MCF 10A (cell line): ENCODE measurements at places on chromosomes 3 and 15. TPM values are rescaled to one million over a fixed set of nuclear protein-coding genes. Genes with fewer than 3 reads are reported as not detected.

GRCh38 chr3:107524326-107524840 is 1.6 kb downstream of the BBX start:
- DNase-seq: peak; percentile 47
- peaks cover 20% of the 10 kb centered on the region for H3K36me3 ChIP-seq
- H3K4me3 ChIP-seq: peak overlapping the region; percentile 85
- H3K4me1 ChIP-seq: peaks cover 18% of the 10 kb centered on the region

DNA sequence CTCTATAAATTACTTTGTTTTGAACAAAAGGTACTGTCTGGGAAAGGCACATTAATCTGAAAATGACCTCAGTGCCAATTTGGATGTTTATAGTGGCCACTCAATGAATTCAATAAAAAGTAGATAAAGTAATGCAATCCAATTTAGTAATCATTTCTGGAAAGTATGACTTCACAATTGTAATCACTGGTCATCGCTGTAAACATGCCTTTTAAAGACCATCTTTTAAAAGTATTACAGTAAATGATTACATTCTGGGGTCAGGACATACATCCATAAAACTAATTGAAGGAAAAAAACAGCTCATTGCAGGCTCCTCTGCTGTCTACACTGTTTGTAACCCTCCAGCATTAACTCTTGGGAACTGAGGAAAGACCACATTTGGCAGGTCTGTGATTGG is 43.2 kb downstream of the HRH1 start:
- no peak overlapping the region for H3K4me3 ChIP-seq
- H3K36me3 ChIP-seq: peaks cover 5% of the 10 kb centered on the region
- H3K27me3 ChIP-seq: no peaks in the 10 kb centered on the region
- H3K4me1 ChIP-seq: peaks cover 28% of the 10 kb centered on the region
- no peak for DNase-seq

- no peak overlapping the region for H3K4me3 ChIP-seq
- peaks cover 12% of the 10 kb centered on the region for H3K4me1 ChIP-seq
- no peaks in the 10 kb centered on the region for H3K36me3 ChIP-seq
- H3K27ac ChIP-seq: no peak overlapping the region
- no peaks in the 10 kb centered on the region for H3K27me3 ChIP-seq
- DNase-seq: no peak
These were observed 104.1 kb upstream of the TNFAIP8L3 start for GRCh38 chr15:51198701-51199232.

GRCh38 chr15:90161950-90162361 is 39.2 kb upstream of the SEMA4B start:
- DNase-seq: peak; percentile 60
- H3K27ac ChIP-seq: no peak overlapping the region
- no peaks in the 10 kb centered on the region for H3K27me3 ChIP-seq
- H3K4me1 ChIP-seq: peaks cover 44% of the 10 kb centered on the region
- H3K4me3 ChIP-seq: no peak overlapping the region
- no peaks in the 10 kb centered on the region for H3K36me3 ChIP-seq

- H3K27ac ChIP-seq: no peak overlapping the region
- DNase-seq: no peak
- no peaks in the 10 kb centered on the region for H3K27me3 ChIP-seq
- H3K36me3 ChIP-seq: peaks cover 6% of the 10 kb centered on the region
- H3K4me1 ChIP-seq: peaks cover 7% of the 10 kb centered on the region
- no peak overlapping the region for H3K4me3 ChIP-seq
These were observed 16.0 kb downstream of the H1-8 start for GRCh38 chr3:129558772-129559564.

GRCh38 chr15:64045774-64046420 is 388 bp downstream of the DAPK2 start:
- no peak overlapping the region for H3K27ac ChIP-seq
- peaks cover 12% of the 10 kb centered on the region for H3K27me3 ChIP-seq
- peak overlapping the region; percentile 62 for H3K4me3 ChIP-seq
- H3K4me1 ChIP-seq: peaks cover 5% of the 10 kb centered on the region
- DNase-seq: no peak

- H3K27ac ChIP-seq: no peak overlapping the region
- H3K4me1 ChIP-seq: peaks cover 25% of the 10 kb centered on the region
- H3K27me3 ChIP-seq: no peaks in the 10 kb centered on the region
- H3K36me3 ChIP-seq: peaks cover 37% of the 10 kb centered on the region
- DNase-seq: no peak
- no peak overlapping the region for H3K4me3 ChIP-seq
These were observed 73.2 kb downstream of the AAGAB start for GRCh38 chr15:67181221-67181639.

Gene TGFBR2
- 103 and 104 TPM in 2 replicates for total RNA-seq

Gene ZNF860
- total RNA-seq: 11.7 and 12.5 TPM in 2 replicates

Gene ITGA11
- 0.19 TPM in 1 of 2 replicates, not detected in the other for total RNA-seq

Gene CYP8B1
- not detected in 2 replicates for total RNA-seq
